ENCODE measurements at places on chromosomes 5 and 9.

DNA sequence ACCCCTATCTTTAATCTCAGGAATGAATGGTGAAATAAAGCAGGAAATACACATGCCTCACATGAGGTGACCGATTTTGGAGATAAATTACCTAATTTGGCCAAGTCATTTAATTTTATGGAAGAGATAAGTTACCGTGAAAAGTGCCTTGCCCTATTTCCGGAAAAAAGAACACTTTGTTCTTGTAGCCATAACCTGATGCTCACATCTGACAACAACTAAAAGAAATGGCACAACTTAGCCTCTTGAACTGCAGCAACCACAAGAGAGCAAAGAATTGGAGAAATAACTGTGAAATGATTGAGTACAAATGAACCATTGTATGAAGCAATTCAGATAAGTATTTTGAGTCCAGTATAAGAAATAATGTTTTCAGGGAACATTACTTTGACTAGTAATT, 628.1 kb upstream of the TYRP1 start:
- DNase-seq, result no peak

GRCh38 chr9:138043411-138044345, 166.1 kb downstream of the CACNA1B start:
- DNase-seq, result no peak

DNA sequence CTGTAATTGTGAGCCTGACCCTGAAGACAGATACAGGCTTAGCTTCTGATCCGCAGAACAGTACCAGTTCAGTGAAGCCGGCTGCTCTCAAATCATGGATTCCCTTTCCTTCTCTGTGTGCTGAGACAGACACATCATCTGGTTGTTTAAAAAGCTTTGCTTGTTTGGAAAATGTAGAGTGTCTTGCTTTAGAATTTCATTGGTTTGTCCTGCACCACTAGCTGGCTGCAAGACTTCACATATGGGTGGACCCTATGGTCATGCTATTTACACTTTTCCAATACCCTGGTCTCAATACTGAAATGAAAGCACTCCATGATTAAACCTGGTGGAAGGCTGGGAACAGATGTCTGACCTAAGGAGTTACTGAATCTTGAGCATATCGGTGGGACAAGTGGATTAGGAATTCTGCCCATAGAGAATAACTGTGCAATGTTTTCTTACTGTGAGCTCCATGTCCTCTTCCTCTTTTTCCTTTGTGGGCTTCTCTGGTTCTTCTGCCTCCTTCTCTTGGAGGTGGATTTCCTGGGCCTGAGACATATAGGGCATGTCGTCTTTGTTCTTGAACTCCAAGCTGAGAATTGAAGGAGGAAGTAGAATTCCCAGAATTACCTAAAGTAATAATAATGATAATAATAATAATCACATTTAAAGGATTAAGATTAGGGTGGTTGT, 201.1 kb upstream of the KLF9 start:
- DNase-seq, result no peak

GRCh38 chr5:148957591-148958202, 105.2 kb downstream of the SH3TC2 start:
- peak; percentile 18 for DNase-seq

GRCh38 chr9:90629991-90630390, 12.6 kb downstream of the DIRAS2 start:
- DNase-seq, result no peak

GRCh38 chr9:123343443-123344191, 12.4 kb upstream of the CRB2 start:
- no peak for DNase-seq

DNA sequence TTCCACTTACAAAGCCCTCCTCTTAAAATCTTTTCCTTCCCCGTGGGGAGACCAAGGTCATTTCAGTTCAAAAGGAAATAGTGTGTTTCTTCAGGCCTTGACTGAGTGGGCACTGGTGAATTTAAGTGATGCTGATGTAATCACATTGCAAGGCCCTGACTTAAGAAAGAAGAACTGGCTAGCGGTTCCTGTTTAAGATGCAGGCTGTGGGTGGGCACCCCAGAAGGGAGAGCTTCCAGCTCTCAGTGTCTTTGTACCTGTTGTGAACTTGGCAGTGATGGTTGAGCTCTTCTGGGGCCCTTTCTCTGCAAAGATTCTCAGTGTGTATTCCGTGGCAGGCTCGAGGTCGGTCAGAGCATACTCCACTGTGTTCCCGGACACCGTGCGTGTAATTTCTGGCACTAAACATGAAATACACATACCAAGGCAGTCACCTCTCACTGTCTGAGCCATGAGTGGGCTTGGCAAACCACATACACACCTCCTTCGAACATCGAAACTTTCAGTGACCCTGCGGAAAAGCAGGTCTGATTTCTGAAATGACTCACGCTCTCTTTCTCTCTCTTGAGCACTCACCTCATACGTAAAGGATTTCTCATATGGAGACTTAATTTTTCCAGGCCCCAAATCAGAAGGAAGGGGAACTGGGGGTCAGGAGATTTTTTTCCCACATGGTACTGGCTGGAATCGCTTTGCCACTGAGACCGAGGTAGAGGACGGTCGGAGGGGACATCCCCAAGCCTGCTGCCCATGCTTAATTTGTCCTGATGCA, 81.9 kb downstream of the TNC start:
- no peak for DNase-seq

DNA sequence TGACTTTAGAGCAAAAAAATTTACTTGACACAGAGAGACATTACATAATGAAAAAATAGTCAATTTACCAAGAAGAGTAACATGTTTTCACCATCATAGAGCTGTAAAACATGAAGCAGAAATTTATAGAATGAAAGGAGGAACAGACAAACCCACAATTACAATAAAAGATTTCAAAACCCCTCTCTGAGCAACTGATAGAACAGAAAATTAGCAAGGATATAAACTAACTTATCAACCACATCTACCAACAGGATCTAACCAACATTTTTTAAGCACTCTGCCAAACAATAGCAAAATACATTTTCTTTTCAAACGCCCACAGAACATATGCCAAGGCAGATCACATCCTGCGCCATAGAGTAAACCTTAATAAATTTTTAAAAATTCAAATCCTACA, 17.9 kb downstream of the SLCO4C1 start:
- DNase-seq, result no peak

DNA sequence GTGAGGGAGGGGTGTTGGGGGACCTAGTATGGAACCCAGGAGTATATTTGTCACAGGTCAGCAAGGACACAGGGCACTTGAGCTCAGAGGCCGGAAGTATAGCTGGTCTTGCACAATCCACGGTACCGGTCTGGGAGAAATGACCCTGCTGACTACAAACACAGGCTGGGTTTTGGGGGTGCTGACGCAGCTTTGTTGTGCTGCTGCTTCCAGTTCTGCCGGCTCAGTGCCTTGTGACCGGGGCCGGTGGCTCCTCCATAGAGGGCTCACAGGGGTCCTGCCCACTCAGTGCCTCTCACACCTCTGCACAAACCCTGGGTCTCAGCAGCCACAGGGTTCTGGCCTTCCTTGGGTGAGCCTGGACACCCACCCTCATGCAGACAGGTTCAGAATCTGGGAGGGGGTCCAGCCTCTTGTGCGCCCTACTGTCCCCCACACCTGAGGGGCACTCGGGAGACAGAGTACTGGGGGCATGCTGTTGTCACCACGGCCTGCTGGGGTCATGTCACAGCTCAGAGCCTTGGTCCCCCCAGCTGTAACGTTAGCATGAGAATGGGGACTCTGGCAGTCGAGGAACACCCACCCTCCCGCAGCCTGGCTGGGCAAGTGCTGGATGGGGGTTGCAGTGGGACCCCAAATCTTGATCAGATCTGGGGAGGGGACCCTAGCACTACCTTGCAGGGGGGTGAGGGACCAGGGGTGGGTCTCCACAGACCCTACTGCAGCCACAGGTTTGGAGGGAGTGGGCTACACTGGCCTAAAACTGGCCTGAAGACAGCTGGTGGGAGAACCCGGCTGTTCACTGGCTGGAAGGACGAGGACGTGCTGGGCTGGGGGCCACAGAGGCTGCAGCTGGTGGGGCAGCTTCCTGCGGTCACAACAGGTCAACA, 17.7 kb downstream of the NINJ1 start:
- DNase-seq, result no peak

- DNase-seq, result no peak
These were observed 20.3 kb downstream of the MELK start for GRCh38 chr9:36592801-36593583.

- no peak for DNase-seq
These were observed 77.7 kb downstream of the NR6A1 start for GRCh38 chr9:124693403-124693802.

DNA sequence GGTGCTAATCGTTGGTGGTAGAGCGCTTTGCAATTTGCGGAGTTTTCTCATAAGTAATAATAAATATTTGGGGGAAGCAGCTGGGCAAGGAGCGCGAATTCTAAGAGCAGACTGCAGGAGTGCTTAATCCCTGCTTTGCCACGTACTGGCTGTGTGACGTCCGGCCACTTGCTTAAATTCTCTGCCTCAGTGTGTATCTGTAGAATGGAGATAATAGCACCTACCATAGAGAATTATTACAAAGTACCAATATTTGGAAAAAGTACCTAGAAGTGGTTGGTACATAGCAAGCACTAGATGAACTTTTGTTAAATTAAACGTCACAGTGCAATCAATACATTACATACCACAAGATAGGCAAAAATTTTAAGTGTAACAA, 598 bp upstream of the TMED7 start:
- DNase-seq, result no peak
